Activated naive CD4-positive, alpha-beta T cell treated with anti-CD3 and anti-CD28 coated beads, Interleukin-2, amount 50 U/mL, for 72 hours (primary cell): ENCODE measurements at places on chromosomes 1 and 21.

DNA sequence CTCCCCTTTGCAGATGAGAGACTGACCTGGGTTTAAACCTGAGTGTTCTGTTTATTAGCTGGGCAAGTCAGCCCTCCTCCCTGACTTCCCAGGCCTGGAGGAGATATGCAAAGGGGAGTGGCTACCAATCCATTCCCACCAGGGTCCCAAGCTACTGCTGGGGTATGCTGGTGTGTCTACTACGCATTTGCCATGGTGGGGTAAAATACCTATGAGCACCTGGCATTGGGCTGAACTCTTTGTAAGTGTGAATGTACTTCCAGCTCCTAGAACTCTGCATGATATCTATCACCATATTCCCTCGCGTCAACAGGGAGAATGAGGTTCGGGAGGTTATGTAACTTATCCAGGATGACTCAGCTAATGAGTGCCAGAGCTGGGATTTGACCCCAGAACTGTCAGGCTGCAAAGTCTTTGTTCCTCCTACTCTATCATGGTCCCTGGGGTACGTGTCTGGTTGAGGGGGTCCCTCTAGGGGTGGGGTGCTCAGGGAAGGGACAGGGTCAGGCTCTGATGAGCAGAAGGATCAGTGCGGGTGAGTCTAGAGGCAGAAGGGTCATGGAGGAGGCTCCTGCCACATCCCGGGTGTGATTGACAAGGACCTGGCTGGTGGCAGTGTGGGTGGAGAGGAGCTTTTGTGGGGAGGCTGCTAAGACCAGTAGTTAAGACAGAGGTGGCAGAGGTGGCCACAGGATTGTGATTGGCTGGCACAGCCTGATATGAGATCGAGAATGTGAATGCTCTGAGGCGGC is 16.7 kb downstream of the AMPD2 start:
- DNase-seq = no peak

GRCh38 chr1:21064057-21064456 is 112.6 kb downstream of the EIF4G3 start:
- no peak for DNase-seq

DNA sequence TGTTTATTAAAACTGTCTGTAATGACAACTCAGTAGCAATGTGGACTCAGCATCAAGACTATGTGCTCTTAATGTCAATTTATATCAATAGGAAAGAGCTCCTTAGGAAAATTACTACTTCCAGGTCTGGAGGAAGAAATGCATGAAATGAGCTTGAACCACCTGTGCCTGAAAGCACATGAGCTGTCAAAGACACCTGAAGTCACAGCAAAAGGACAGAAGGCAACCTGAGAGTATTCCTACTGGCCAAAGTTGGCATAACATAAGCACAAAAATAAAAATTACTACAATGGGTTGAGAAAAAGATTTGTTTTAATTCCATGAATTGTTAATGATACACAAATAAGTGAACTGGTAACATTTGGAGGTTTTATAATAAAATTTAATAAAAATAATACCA is 13.4 kb upstream of the KRTAP7-1 start:
- DNase-seq = no peak

- DNase-seq = no peak
Observed at GRCh38 chr1:231278100-231278790, 37.2 kb downstream of the GNPAT start.

GRCh38 chr21:28657566-28657965 is 335.1 kb downstream of the LTN1 start:
- no peak for DNase-seq

- peak; percentile 13 for DNase-seq
Observed at GRCh38 chr1:224929335-224930237, at the start of gene DNAH14. Gene DNAH14 (plus strand): TSS chr1:224929675. CDS start chr1:224952703, 23,028 bp downstream.

DNA sequence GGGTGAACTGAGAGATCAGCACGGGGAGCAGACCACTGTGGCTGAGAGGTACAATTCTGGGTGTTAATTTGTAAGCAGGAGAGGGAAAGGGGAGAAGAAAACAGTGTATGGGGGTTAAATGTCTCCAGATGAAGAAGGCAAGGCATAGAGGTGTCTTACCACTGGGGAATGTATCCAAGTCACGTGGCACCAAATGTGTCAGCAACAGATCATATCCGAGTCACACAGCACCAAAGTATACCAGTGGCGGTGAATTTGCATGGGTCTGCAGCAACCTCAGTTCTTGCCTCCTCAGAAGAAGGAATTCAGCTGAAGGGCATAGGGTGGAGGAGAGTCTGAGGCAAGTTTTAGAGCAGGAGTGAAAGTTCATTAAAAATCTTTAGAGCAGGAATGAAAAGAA is 21.2 kb upstream of the SYCP1 start:
- no peak for DNase-seq

DNA sequence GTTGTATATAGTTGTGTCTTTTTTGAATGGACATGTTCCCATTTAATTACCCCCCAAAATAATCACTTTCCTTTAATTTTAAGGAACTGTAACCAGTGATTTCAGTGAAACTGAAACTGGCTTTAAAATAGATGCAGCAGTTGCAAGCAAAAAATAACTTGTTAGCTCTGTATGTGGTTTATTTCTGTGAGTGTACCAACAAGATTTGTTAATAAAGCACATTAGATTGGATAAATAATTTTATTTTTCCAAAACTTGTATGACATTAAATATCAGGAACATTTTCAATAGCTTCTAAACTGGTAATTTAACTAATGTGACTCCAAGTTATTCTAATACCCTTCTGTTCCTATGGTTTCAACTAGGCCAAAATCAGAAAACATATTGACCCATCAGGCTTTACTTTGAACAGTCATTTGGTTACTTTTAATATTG is 184.3 kb upstream of the CACYBP start:
- no peak for DNase-seq

- no peak for DNase-seq
Observed at GRCh38 chr1:38210021-38210894, 163.7 kb upstream of the POU3F1 start.
